ENCODE measurements at places on chromosomes 1 and 21.

GRCh38 chr1:109542657-109543056, 3.0 kb downstream of the GPR61 start:
- DNase-seq, result no peak

GRCh38 chr1:107326824-107327445, 186.1 kb downstream of the NTNG1 start:
- DNase-seq, result no peak

- DNase-seq, result no peak
Measured at GRCh38 chr1:162214202-162214601, 144.7 kb downstream of the NOS1AP start.

DNA sequence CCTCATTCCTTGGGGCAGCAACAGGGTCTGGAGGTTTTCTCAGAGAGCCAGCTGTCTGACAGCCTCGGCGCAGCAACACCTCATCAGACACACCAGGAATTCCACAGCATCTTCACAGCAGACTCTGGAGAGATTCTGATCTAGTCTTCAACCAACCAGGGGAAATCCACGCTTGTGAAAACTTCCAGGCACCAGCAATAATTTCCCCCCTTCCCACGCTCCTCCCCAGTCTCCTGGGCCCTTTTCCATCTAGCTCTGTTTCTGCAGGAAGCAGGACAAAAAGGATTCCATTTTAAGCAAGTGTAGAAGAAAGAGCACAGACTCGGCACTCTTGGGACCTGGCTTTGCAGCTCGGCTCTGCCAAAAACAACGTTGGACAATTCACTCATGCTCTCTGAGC, 44.3 kb upstream of the CAPZB start:
- no peak for DNase-seq

DNA sequence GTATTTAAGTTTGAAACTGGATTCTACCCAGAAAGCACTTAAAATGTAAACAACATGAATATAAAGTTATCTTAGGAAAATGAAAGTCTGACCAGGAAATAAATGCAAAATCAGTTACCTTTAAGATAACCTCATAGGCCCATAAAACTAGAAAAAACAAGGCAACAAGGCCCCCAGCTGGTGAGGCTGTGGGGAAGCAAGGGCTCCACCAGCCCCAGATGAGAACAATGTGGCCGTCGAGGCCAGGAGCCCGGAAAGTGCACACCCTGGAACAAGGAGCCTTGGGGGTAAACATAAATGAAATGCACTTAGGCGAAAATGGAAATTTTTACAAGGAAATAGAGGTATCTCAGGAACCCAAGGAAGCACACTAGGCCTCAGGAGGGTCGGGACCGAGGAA, 37.9 kb upstream of the BMP8B start:
- no peak for DNase-seq

DNA sequence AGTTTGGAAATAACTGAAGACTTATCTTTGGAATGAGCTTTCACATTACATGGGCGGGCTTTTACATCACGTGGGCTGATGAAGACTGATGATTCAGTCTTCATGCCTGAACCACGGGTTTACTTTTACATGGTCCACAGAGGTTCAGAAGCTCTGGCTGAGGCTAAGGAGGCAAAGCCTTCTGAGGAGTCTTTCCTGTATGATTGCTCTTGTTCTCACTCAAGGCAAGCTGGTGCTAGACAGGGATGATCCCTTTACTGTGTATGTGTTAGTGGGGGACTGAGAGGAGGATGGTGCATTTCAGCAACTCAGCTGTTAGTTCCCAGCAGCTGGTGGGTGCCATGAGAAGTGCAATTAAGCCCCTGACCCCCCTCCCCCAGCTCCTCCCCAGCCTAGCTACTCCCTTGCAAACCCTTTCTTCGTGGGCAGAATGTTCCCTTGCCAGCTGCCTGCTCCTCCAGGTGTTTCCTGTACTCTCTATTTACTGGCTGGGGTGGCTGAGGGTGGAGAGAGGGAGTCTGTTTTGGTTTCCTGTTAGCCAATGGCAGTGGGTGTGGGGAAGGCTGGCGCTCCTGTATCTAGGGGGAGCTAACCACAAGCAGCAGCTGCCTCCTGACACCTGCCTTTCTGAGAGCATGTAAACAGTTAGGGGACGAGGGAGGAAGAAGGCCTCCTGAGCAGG, 15.4 kb downstream of the BTG2 start:
- DNase-seq, result no peak

DNA sequence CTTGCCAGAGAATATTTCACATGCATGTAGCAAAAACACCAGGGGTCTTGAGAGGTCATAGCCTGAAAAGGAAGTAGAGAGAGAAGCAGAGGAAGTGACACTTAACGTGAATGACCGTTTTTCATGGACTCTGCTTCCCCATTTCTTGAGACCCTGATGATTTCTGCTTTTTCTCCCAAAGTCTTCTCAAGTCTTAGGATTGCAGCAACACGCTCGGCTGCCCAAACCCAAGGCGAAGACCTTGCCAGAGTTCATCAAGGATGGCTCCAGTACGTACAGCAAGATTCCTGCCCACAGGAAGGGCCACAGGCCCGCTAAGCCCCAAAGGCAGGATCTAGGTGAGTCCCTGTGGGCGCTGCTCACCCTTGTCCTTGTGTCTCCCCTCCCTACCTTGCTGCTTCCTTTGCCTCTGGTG, 12.8 kb downstream of the THEMIS2 start:
- no peak for DNase-seq

GRCh38 chr1:51535006-51535592, 16.0 kb upstream of the EPS15 start:
- peak; percentile 5 for DNase-seq

- no peak for DNase-seq
Measured at GRCh38 chr1:101257500-101258325, 20.9 kb downstream of the S1PR1 start.

DNA sequence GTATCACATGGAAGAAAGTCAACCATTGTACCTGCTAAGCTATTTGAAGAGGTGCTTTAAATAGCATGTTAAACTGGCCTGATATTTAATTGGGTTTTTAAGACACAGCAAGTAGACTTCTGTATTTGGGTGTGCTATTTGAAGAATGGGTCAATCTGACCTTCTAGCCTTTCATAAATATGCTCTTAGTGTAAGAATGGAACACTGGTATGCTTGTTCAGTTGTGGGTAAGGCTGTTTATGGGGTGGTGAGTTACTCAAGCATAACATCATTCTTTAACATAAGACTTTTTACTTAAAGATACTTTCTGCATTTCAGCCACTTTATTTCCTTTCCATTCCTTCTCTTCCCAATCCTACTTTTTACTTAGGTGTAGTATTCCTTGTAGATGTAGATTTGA, 21.4 kb downstream of the AHCYL1 start:
- no peak for DNase-seq

DNA sequence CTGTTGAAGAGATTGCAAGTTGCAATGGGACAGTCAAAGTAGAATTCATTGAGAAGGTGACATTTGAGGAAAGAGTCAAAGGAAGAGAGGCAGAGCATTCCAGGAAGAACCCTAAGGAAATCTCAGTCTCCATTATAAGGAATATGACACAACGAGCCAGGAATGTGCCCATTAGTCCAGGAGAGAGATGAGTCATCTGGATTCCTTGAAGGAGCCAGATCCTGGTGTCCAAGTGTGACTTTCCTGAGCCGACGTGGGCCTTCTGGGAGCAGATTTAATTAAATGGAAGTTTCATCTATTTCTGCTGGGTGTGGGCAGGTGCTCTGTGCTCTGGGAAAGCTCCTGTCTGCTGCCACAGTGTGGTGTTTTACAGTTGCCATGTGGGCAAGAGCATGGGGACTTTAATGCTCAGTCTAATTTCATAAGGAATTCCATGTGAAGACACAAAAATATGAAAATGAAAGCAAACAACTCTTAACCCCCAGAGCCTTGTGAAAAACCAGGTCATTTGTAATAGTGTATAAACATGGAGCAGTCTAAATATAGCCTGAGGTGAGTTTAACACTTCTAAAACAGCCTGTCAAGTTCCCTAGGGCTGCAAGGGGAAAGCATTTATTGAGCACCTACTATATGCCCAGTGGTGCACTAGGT, 111.4 kb upstream of the ARTN start:
- DNase-seq, result no peak

DNA sequence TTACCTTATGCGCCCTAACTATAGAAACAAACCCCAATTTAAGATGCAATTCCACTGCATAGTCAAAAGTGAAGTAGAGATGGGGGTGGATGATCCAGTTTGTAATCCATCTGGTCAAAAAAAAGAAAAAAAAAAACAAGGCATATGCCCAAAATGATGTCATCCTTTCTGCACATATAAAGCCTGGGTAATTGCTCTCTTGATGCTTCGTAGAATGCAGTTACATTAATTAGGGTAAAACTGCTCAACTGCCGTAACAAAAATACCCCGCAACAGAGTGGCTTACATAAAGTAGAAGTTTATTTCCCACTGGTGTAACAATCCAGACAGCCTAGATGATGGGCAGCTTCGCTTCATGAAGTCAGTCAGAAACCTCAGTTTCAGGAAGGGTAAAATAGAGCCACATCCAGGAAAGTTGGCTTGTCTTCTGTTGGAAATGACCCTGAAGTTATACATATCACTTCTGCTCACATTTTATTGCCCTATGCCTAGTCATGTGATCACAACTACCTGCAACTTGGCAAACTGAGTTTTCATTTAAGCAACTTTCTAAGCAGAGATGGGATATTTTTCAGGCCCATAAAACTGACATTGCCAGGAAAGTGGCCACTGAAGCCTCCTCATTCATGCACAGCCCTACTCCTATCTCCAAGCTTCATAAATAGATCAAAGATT, 221.7 kb downstream of the C1orf94 start:
- DNase-seq, result no peak

- DNase-seq, result no peak
Measured at GRCh38 chr1:75136921-75137641, 2.9 kb downstream of the LHX8 start.

DNA sequence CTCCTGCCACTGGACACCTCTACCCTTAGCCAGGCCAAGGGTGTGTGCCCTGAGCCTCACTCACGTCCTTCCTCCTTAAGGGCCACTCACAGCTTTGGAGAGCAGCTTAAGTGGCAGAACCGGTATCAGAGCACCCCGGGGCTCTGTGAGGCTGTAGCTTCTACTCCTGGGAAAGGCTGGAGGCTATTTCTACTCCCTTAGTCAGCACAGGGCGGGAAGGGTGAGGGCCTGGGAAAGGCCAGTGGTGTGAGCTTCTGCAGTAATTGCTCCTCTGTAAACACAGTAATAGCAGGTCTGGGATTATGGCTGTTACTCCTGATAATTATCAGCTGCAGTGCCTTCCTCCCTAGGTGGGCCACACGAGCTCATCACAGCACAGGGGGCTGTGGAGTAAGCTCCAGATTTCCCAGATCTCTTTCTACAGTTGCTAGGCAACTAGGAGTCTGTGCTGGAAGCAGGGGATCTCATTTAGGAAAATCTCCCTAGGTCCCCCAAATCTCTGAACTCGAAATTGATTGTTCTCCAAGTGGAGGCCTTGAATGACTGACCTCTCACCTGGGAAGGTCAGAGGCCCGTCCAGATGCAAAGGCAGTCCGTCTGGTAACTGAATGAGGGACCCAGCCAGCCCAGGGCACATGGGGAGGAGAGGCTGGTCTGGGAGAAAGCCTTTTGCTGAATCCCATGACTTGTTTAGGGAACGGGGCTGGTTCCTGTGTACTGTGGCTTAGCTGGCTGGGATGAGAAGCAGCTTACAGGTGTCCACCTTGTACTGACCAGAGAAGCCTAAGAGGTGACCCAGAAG, 29.3 kb downstream of the IER5 start:
- no peak for DNase-seq

DNA sequence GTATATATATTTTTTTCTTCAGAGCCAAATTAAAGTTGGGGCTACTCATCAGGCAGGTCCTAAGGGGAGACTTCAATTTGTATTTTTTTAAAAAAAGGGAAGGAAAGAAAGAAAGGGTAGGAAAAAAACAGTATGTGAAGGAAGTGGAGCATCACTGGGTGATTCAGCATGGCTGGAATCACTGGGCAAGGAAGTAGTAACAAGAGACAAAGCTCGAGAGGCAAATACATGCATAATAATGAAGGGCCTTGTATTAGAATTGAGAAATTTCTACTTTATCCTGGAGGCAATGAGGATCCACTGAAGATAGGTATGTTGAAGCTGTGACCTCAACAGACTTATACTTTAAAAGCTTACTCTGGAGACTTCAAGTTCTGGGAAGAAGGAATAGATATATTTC, 184.4 kb downstream of the COQ8A start:
- no peak for DNase-seq

- no peak for DNase-seq
Measured at GRCh38 chr1:215597961-215598360, 30.9 kb downstream of the KCTD3 start.

DNA sequence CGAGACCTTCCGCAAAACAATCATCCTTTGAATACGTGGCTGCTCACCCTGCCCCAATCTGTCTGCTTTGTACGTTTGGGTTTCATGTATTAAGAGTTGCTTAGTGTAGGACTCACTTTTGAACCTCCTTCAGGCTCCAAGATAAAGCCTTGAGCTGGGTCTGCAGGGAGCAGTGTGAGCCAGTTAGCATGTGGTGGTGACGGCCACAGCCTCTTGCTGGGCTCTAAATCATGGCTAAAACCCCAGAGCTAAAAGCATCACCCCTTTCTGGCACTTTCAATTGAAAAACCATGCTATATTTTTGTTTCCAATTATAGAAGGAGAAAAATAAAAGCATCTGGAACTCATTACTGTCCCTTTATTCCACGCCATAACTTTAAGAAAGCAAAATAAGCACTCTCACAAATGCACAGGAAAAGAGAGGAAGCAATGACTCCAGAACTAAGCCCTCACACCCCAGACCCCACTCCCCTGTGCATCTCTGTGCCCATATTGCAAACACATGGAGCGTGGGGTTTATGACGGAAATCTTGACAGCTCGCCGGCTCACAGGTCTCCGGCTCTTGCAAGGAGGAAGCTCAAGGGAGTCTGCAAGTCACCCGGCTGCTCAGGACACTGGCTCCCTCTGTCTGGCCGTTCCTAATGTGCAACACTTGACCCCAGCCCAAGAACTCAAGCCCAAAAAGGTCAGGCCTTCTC, 135.5 kb downstream of the MIS18A start:
- DNase-seq, result no peak

- DNase-seq, result no peak
Measured at GRCh38 chr1:162011337-162012012, 12.2 kb downstream of the OLFML2B start.

GRCh38 chr1:33155877-33156538, 25.8 kb downstream of the TRIM62 start:
- no peak for DNase-seq

DNA sequence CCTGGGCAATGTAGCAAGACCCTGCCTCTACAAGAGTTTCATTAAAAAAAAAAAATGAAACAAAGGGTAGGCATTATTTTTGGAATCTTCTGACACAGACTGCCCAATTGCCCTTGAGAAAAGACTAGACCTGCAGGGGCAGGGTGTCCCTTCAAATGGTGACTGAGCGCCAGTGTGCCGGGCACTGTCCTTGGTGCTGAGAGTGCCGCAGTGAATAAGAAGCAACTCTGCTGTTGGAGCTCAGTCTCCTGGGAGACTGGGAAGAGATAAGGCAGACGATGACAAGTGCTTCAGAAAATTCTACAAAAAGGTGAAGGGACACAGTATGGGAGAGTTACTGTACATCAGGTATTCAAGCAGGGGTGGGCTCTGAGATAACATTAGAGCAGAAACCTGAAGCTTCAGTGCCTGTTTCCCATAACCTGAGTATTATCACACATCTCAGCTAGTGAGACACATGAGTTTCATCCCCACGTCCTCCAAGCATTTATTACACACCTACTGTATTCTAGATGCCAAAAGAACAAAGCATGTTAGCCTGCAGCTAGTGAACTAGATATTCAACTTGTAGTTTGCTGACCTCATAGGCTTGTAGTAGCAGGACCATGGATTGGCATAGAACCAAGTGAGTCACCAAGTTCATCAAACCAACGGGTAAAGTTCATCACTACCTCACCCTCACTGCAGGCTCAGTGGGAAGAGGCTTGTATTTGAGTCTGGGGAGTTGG, 18.4 kb upstream of the RPL11 start:
- no peak for DNase-seq
